Mesenchymal stem cell (in vitro differentiated cells and primary cell): ENCODE measurements at places on chromosomes 2 and 18.

- no peaks in the 10 kb centered on the region for H3K27me3 ChIP-seq
- H3K4me1 ChIP-seq: no peaks in the 10 kb centered on the region
- H3K4me3 ChIP-seq: no peak overlapping the region
- DNase-seq: no peak
- H3K36me3 ChIP-seq: peaks cover 93% of the 10 kb centered on the region
These were observed 23.7 kb downstream of the HEATR5B start for GRCh38 chr2:37060446-37060845.

DNA sequence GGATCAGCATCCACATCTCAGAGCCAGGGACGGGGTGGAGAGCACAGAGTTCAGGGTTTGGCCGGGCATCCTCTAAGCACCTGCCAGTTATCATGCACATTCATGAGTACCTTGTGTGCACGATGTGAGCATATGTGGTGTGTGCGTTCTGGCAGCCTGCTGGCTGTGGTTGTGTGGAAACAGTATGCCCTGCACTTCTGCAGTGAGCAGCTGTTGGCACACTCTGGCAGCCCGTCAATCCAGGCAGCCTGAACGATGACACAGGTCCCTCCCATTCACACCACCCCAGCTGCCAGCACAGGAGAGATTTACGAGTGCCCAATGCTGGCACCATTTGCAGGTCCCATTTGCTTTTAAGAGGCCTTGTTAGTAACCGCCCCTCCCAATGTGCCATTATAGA is 74.2 kb downstream of the CD8B2 start:
- no peak for DNase-seq
- peaks cover 2% of the 10 kb centered on the region for H3K4me1 ChIP-seq
- no peak overlapping the region for H3K27ac ChIP-seq
- H3K4me3 ChIP-seq: no peak overlapping the region
- no peaks in the 10 kb centered on the region for H3K27me3 ChIP-seq

DNA sequence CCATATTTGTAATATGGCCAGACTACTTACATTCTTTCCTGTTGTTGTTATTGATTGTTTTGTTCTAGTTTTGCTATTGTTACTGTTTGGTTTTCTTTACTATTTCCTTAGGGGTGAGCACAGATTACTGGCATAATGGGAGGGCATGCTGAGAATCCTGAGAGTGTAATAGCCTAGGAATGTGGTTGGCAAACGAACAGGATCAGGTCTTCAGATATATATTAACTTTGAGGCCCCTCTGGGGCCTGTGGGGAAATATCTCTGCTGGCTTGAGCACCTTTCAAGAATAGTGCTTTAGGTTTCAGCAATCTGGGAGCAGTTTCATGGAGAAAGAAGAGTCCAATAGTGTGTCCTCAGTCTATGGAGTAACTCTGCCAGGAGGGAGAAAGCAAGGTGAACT is 144.4 kb downstream of the THSD7B start:
- no peaks in the 10 kb centered on the region for H3K4me1 ChIP-seq
- no peaks in the 10 kb centered on the region for H3K36me3 ChIP-seq
- H3K27ac ChIP-seq: peak overlapping the region; percentile 86
- no peaks in the 10 kb centered on the region for H3K27me3 ChIP-seq

DNA sequence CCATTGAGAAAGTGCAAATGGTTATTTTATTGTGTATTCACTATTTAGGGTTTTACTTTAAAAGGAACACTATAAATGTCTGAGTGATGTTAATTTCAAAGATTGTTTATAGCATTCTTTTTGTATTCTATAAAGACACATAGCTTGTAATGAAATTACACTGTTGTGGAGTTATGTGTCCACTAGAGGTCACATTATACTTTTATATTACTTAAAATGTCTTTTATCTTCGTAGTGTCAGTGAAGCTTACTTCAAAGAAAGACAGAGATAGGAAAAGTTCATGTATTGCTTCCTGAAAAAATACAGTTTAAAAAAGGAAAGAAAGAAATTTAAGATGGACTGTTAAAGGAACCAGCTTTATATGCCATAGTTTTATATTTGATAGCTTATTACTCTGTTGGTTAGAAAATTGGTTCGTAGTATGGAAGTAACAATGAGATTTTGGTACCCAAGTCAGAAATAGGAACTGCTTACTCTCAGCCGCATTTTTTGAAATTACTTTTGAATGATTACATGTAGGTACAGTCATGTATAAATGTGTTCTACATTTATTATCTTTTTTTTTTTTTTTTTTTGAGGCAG is 20.5 kb downstream of the APLF start:
- H3K4me3 ChIP-seq: no peak overlapping the region
- H3K4me1 ChIP-seq: no peaks in the 10 kb centered on the region
- H3K27me3 ChIP-seq: no peaks in the 10 kb centered on the region
- no peaks in the 10 kb centered on the region for H3K36me3 ChIP-seq
- peak; percentile 44 for DNase-seq

DNA sequence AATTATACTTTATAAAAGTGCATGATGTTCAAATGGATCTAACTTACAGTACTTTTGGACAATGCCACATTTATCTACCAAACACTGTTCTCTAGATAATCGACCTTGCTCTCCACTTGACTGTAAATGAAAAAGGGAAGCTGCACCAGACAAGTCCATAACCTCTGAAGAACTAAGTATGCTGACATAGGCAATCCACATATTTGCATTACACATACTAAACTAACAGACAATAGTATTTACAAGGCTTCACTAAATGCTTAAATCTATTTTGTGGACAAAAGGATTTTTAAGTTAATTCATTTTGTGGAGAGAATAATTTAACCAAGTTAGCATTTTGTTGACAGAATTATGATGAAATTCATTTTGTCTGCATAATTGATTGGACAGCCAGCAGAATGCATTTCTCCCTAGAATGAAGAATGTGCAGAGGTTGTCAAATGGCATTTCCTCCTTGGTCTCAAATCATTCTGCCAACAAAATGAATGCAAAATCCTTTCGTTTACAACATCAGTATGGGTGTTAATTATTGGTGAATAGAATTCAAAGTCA is 520.9 kb downstream of the CPS1 start:
- no peaks in the 10 kb centered on the region for H3K4me1 ChIP-seq
- no peak overlapping the region for H3K4me3 ChIP-seq
- no peak for DNase-seq
- H3K36me3 ChIP-seq: no peaks in the 10 kb centered on the region

DNA sequence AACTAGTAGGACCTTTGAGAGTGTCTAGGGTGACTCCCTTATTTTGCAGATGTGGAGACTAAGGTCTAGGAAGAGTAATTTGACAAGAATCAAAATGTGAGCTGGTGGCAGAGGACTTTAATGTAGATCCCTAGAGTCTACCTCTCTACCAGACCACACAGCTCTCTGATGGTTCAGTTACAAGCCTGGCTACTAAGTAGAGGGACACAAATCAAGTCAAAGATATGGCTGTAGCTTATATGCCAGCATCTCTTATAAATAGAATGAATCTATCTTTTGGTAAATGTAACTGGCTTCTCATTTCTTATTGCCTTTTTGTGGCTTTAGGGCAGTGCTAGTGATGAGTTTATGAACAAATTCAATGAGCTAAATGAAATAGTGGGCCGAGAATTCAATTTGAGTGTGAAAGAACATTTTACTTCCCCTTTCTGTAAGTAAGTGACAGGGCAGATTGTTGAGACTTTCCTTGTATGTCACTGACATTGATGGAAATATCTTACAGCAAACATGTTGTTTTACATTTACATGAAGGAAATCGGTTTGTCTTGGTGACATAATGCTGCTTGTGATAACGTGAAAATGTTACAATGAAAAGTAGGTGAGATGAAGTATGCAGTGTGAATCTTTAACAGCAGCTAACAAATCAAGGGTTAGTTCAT is 28.3 kb downstream of the CSRNP3 start:
- no peak for DNase-seq
- no peaks in the 10 kb centered on the region for H3K36me3 ChIP-seq
- H3K4me3 ChIP-seq: no peak overlapping the region
- no peaks in the 10 kb centered on the region for H3K27me3 ChIP-seq

DNA sequence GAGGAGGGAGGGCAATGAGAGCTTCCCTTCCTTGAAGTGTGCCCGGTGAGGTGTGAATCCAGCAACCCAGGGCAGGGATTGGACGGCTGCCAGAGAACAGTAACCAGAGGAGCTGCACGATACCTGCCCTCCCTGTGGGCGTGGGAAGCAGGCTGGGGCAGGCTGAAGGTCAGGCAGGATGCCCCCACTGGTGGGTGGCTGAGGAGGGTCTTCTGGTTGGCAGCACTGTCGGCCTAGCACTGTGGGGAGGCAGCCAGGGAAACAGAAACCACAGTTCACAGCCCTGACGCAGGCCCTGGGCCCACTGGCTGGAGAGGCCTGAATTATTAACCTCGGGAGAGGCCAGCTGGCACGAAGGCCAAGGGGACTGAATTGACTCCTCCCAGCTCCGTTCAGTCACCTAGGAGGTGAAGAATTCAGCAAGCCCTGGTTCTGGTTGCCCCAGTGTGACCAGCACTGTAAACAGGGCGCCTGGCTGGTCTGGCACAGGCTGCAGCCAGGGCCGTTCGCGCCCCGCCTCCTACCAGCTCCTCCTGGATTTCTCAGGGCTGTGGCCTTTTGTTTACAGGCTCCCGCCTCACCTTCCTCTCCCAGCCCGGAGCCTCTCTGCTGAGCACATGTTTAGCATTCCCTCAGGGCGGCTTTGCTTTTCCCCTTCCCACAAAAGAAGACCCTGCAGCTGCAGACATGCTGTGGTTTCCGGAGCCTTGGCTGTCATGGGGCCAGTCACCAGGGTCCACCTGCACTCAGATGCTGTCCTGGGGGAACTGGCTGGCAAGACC is 97.8 kb downstream of the B3GNT2 start:
- no peaks in the 10 kb centered on the region for H3K36me3 ChIP-seq
- no peak overlapping the region for H3K4me3 ChIP-seq
- H3K4me1 ChIP-seq: peaks cover 19% of the 10 kb centered on the region
- DNase-seq: peak; percentile 37
- H3K27ac ChIP-seq: peak overlapping the region; percentile 34

- H3K4me1 ChIP-seq: no peaks in the 10 kb centered on the region
- H3K27ac ChIP-seq: no peak overlapping the region
- H3K4me3 ChIP-seq: no peak overlapping the region
- no peaks in the 10 kb centered on the region for H3K27me3 ChIP-seq
- DNase-seq: no peak
These were observed 63.5 kb downstream of the ANKRD44 start for GRCh38 chr2:197247083-197247482.

GRCh38 chr2:162591403-162592083 is 247.0 kb downstream of the KCNH7 start:
- no peak overlapping the region for H3K4me3 ChIP-seq
- no peaks in the 10 kb centered on the region for H3K36me3 ChIP-seq
- H3K4me1 ChIP-seq: no peaks in the 10 kb centered on the region
- no peaks in the 10 kb centered on the region for H3K27me3 ChIP-seq
- no peak overlapping the region for H3K27ac ChIP-seq
- peak; percentile 52 for DNase-seq

GRCh38 chr2:55999790-56000189 is 76.2 kb upstream of the EFEMP1 start:
- H3K27ac ChIP-seq: no peak overlapping the region
- no peak overlapping the region for H3K4me3 ChIP-seq
- no peaks in the 10 kb centered on the region for H3K27me3 ChIP-seq
- H3K4me1 ChIP-seq: no peaks in the 10 kb centered on the region
- H3K36me3 ChIP-seq: no peaks in the 10 kb centered on the region

DNA sequence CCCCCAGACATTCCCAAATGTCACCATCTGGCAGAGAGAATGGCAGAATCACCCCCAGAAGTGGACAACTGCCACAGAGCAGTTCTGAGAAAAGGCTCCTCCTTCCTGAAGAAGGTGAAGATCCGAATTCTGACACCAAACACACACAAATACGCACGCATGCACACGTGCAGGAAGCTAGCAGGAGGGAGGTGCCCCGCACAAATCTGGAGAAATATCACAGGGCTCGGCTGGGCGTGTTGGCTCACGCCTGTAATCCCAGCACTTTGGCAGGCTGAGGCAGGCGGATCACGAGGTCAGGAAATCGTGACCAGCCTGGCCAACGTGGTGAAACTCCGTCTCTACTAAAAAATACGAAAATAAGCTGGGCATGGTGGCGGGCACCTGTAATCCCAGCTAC is 38.5 kb upstream of the ATG16L1 start:
- no peak overlapping the region for H3K27ac ChIP-seq
- peaks cover 33% of the 10 kb centered on the region for H3K4me1 ChIP-seq
- no peaks in the 10 kb centered on the region for H3K36me3 ChIP-seq
- DNase-seq: no peak
- H3K4me3 ChIP-seq: no peak overlapping the region

GRCh38 chr2:166451468-166451867 is 42.6 kb downstream of the SCN7A start:
- no peaks in the 10 kb centered on the region for H3K36me3 ChIP-seq
- H3K4me1 ChIP-seq: no peaks in the 10 kb centered on the region
- H3K4me3 ChIP-seq: no peak overlapping the region
- DNase-seq: no peak

GRCh38 chr2:116874021-116874420 is 940.5 kb upstream of the DDX18 start:
- DNase-seq: no peak
- H3K36me3 ChIP-seq: no peaks in the 10 kb centered on the region
- H3K27me3 ChIP-seq: no peaks in the 10 kb centered on the region
- no peak overlapping the region for H3K4me3 ChIP-seq
- no peaks in the 10 kb centered on the region for H3K4me1 ChIP-seq

GRCh38 chr2:68465081-68465916 is 1.8 kb downstream of the FBXO48 start:
- no peak overlapping the region for H3K27ac ChIP-seq
- peak; percentile 48 for DNase-seq
- H3K4me3 ChIP-seq: peak overlapping the region; percentile 93
- no peaks in the 10 kb centered on the region for H3K4me1 ChIP-seq
- no peaks in the 10 kb centered on the region for H3K36me3 ChIP-seq

GRCh38 chr2:43158259-43158880 is 68.0 kb downstream of the ZFP36L2 start:
- peaks cover 24% of the 10 kb centered on the region for H3K4me1 ChIP-seq
- H3K27ac ChIP-seq: peak overlapping the region; percentile 44
- peak; percentile 31 for DNase-seq
- no peaks in the 10 kb centered on the region for H3K27me3 ChIP-seq
- peak overlapping the region; percentile 47 for H3K4me3 ChIP-seq

- peak overlapping the region; percentile 63 for H3K27ac ChIP-seq
- peaks cover 14% of the 10 kb centered on the region for H3K4me1 ChIP-seq
- peaks cover 54% of the 10 kb centered on the region for H3K36me3 ChIP-seq
- no peaks in the 10 kb centered on the region for H3K27me3 ChIP-seq
- DNase-seq: peak; percentile 93
- no peak overlapping the region for H3K4me3 ChIP-seq
These were observed 30.3 kb upstream of the B3GNT7 start for GRCh38 chr2:231364961-231365810.

GRCh38 chr2:45074713-45075112 is 65.5 kb upstream of the SIX2 start:
- peaks cover 2% of the 10 kb centered on the region for H3K4me1 ChIP-seq
- no peak for DNase-seq
- H3K27ac ChIP-seq: no peak overlapping the region
- H3K36me3 ChIP-seq: no peaks in the 10 kb centered on the region
- H3K4me3 ChIP-seq: no peak overlapping the region

DNA sequence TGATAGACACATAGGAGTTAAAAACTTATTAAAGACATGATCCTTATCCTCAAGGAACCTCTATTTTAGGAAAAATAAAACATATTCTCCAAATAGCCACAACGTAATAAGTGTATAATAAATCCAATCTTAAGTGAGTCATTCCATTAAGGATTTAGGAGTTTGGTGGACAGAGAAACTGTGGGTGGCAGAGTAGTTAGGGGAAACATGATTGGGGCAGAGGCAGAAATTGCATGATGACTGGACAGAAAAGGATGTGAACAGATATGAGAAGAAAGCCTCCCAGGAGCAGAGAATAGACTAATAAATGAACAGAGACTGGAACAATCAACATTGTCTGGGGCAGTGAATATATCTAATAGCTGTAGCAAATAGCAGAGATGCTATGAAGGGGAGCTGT is 48.1 kb upstream of the SIGLEC15 start:
- H3K27me3 ChIP-seq: no peaks in the 10 kb centered on the region
- H3K4me3 ChIP-seq: no peak overlapping the region
